Astrocyte (in vitro differentiated cells and primary cell): ENCODE measurements at places on chromosomes 6 and 20. TPM values are rescaled to one million over a fixed set of nuclear protein-coding genes. Genes with fewer than 3 reads are reported as not detected.

- no peaks in the 10 kb centered on the region for H3K27me3 ChIP-seq
- no peak overlapping the region for H3K27ac ChIP-seq
- peaks cover 11% of the 10 kb centered on the region for H3K4me1 ChIP-seq
- peak; percentile 14 for DNase-seq
- no peaks in the 10 kb centered on the region for H3K36me3 ChIP-seq
Observed at GRCh38 chr6:100664274-100665040, 199.7 kb upstream of the SIM1 start.

GRCh38 chr20:42041000-42041565, 422.9 kb upstream of the CHD6 start:
- H3K4me1 ChIP-seq: no peaks in the 10 kb centered on the region
- H3K27me3 ChIP-seq: no peaks in the 10 kb centered on the region
- H3K36me3 ChIP-seq: no peaks in the 10 kb centered on the region
- no peak for DNase-seq
- no peak overlapping the region for H3K4me3 ChIP-seq

- H3K27ac ChIP-seq: no peak overlapping the region
- no peaks in the 10 kb centered on the region for H3K36me3 ChIP-seq
- no peak for DNase-seq
- peaks cover 8% of the 10 kb centered on the region for H3K4me1 ChIP-seq
Observed at GRCh38 chr6:154994836-154995253, 270 bp upstream of the TIAM2 start.

GRCh38 chr20:4946986-4947385, 54.3 kb downstream of the SLC23A2 start:
- H3K27me3 ChIP-seq: no peaks in the 10 kb centered on the region
- peaks cover 7% of the 10 kb centered on the region for H3K4me1 ChIP-seq
- H3K4me3 ChIP-seq: no peak overlapping the region
- no peak overlapping the region for H3K27ac ChIP-seq
- no peaks in the 10 kb centered on the region for H3K36me3 ChIP-seq

DNA sequence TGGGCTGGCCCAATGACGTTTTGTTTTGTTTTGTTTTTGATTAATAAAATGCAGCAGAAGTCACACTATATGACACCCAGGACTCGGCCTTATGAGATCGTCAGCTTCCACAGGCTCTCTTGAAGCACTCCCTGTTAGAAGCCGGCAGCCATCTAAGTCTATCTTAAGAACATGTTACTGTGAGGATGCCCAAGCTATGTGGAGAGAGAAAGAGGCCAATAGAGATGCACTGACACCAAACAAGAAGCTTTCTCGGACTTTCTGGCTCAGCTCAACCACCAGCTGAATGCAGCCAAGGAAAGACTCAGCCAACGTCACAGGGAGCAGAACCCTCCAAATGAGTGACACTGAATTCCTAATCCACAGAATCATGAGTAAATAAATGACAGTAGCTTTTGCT, 14.0 kb downstream of the SGK1 start:
- H3K36me3 ChIP-seq: no peaks in the 10 kb centered on the region
- H3K4me1 ChIP-seq: peaks cover 11% of the 10 kb centered on the region
- no peak overlapping the region for H3K4me3 ChIP-seq
- H3K27ac ChIP-seq: no peak overlapping the region
- no peak for DNase-seq

DNA sequence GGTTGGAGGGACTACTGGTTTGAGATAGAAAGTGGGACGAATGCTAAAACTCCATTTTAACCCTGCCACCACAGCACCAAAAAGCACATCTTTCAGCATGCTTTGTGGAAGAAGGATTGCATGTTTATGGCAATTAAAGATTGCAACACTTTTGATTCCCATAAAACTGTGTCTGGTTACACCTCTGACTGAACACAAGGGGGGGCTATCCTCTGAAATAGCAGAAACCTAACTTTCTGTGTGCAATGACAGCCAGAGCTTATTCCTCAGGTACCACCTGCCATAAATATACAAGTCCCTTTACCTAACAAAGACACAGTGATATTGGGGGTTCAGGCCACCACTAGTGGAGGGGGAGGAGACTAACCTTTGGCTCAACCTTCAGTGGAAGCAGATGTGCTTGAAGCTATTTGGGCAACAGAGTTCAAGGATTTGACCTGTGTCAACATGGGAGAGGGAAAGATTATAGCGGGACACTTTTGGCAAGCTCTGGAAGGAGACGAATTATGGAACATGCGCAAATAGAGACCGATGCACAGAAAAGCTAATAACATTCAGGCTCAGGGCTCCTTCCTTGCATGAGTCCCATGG, 9.6 kb upstream of the PLG start:
- H3K27me3 ChIP-seq: no peaks in the 10 kb centered on the region
- H3K36me3 ChIP-seq: no peaks in the 10 kb centered on the region
- no peaks in the 10 kb centered on the region for H3K4me1 ChIP-seq
- no peak for DNase-seq
- no peak overlapping the region for H3K27ac ChIP-seq

DNA sequence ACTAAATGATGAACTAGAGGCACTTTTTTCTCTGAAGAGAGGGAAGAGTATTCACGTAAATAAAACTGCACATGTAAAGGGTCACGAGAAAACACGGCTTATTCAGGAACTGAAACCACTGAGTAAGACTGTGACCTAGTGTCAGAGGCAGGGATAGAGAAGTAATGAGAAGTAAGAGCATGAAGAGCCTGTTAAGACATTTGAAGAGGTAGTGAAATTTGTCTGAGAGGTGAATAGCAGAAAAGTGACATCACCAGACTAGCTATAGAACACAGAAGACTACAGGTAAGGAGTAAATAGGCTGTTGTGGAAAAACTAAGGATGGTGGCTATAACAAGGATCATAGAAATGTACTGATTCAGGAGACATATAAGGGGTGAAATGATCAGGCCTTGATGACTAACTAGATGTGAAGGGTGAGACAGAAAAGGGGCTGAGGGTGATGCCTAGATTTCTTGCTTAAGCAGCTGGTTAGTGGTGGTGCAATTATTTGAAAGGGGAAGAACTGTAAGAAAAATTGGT, 76.8 kb downstream of the REV3L start:
- H3K27ac ChIP-seq: no peak overlapping the region
- no peak for DNase-seq
- H3K4me1 ChIP-seq: no peaks in the 10 kb centered on the region
- H3K36me3 ChIP-seq: peaks cover 23% of the 10 kb centered on the region

DNA sequence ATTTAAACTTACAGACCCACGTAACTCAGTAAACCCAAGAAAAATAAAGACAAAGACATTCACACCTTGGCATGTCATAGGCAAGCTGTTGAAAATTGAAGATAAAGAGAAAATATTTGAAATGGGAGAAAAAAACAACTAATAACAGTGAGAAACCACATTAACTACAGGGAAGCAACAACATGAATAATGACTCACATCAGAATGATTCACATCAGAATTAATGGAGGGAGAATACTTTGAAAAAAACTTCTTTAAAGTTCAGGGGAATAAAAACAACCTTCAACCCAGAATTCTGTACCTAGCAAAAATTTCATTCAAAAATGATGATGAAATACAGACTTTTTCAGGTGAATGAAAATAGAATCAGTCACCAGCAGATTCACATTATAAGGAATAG, 32.9 kb upstream of the SLC22A3 start:
- DNase-seq: no peak
- no peaks in the 10 kb centered on the region for H3K4me1 ChIP-seq
- no peaks in the 10 kb centered on the region for H3K36me3 ChIP-seq
- H3K4me3 ChIP-seq: no peak overlapping the region
- H3K27ac ChIP-seq: no peak overlapping the region

- H3K27me3 ChIP-seq: no peaks in the 10 kb centered on the region
- no peaks in the 10 kb centered on the region for H3K36me3 ChIP-seq
- no peak overlapping the region for H3K4me3 ChIP-seq
- peak; percentile 63 for DNase-seq
- H3K4me1 ChIP-seq: peaks cover 8% of the 10 kb centered on the region
Observed at GRCh38 chr6:135299256-135299655, 118.1 kb downstream of the MYB start.

DNA sequence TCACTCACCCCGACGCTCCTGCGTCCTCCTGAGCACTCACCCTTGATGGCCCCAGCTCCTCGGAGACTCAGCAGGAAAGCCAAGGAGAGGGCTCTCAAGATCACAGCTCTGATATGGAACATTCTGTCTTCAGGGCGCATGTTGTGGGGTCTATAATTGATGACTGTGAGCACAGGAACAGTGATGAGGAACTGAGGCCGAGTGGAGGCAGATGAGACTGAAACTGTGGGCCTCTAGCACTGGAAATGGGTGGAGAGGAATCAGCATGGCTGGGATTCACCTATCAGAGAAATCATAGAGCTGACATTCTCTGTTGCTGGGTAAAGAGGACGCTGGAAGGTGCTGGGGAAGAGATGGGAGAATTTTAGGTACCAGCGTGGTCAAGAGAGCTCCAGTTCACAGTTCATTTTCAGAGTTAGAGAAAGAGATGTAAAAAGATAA, at the start of gene HLA-DPA1:
Gene HLA-DPA1, minus strand, starts transcription at position 219 of the 441 bp plus-strand sequence.
- H3K36me3 ChIP-seq: no peaks in the 10 kb centered on the region
- no peak within 1 kb of the TSS for H3K4me3 ChIP-seq
- no peaks in the 10 kb centered on the region for H3K4me1 ChIP-seq
- DNase-seq: no peak
- H3K27me3 ChIP-seq: no peaks in the 10 kb centered on the region
- H3K27ac ChIP-seq: no peak within 1 kb of the TSS

DNA sequence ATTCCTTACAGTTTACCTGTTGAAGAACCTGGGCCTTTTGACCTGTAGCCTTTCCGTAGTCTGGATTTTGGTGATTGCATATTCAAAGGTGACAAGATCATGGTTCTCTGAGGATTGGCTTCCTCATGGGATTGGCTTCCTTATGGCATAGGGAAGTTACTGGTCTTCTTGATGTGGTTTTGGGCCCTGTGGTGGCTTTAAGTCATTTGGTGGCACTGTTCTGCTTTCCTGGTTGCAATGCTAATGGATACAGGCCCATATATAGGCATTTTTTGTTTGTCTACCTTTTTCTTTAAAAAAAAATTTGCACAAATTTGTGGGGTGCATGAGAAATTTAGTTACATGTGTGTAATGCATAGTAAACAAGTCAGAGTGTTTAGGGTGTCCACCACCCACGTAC, 185.7 kb downstream of the CDKAL1 start:
- H3K4me3 ChIP-seq: no peak overlapping the region
- no peaks in the 10 kb centered on the region for H3K27me3 ChIP-seq
- no peaks in the 10 kb centered on the region for H3K4me1 ChIP-seq

DNA sequence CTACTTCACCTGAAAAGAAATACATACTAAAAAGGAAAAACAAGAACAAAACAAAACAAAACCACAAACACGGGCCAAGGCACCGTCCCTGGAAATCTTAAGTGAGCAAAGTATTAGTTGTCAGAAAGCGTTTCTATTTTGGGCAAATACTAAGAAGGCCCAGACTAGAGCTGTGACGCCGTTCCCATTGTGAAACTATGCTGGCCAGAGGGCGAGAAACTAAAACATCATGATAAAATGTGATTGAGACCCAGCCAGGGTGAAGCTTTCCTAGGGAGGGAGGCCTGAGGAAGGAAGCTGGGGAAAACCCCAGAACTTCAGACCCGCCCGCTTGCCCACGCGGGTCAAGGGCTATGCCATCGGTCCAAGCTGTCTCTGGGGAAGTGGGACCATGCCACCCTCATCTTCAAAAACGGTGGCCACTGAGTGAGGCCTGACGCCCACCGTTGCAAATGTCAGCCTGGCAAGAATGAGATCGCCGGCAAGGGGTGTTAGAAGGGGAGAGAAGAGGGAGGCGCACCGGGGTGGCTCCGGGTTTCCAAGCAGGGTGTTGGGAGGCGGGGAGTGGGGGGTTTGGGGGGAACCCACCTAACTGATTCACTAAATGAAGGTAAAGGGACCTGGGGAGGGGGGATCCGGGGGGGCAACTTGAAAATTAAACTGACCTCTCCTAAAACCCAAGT, 1950.9 kb upstream of the DEFB115 start:
- H3K27me3 ChIP-seq: no peaks in the 10 kb centered on the region
- H3K27ac ChIP-seq: no peak overlapping the region
- no peak for DNase-seq
- H3K4me3 ChIP-seq: no peak overlapping the region
- H3K4me1 ChIP-seq: no peaks in the 10 kb centered on the region

GRCh38 chr6:32178547-32179440, 589 bp downstream of the RNF5 start:
- peaks cover 33% of the 10 kb centered on the region for H3K4me1 ChIP-seq
- H3K27ac ChIP-seq: peak overlapping the region; percentile 91
- H3K27me3 ChIP-seq: no peaks in the 10 kb centered on the region
- DNase-seq: no peak
- peak overlapping the region; percentile 79 for H3K4me3 ChIP-seq
- peaks cover 9% of the 10 kb centered on the region for H3K36me3 ChIP-seq

DNA sequence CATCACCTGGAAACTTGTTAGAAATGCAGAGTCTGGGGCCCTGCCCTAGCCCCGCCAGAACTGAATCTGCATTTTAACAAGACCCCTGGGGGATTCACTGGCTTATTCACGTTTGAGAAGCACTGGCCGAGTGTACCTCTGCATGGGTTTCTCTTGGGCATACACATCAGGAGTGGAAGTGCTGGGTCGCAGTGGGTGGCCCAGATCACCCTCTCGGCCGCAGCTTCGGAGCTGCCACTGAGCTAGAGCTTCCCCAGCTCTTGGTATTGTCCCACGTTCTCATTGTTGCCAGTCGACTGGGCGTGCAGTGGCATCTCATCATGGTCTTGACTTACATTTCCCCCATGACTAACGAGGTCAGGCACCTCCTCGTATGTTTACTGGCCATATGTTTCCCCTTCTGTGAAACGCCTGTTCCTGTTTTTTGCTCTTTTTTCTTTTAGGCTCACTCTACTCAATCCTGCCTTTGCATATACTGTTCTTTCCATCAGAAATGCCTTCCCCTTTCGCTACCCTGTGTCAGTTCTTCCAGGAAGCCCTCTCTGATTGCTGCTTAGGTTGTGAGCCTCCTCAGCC, 3.0 kb upstream of the DLGAP4 start:
- no peak overlapping the region for H3K27ac ChIP-seq
- DNase-seq: no peak
- H3K36me3 ChIP-seq: no peaks in the 10 kb centered on the region
- H3K4me1 ChIP-seq: no peaks in the 10 kb centered on the region
- no peak overlapping the region for H3K4me3 ChIP-seq

Gene SRPK1
- 52.2 and 58.6 TPM in 2 replicates for total RNA-seq

Gene TCP11
- total RNA-seq: not detected in 2 replicates

Gene RAET1G
- total RNA-seq: not detected in 2 replicates

Gene ZNF334
- total RNA-seq: 8.5 and 9.3 TPM in 2 replicates

Gene SEL1L2
- not detected in 2 replicates for total RNA-seq

Gene LKAAEAR1
- total RNA-seq: 0.34 TPM in 1 of 2 replicates, not detected in the other

Gene SYNGAP1
- 34.5 and 36.1 TPM in 2 replicates for total RNA-seq

Gene EZR
- total RNA-seq: 171 and 254 TPM in 2 replicates

Gene SLC35D3
- not detected in 2 replicates for total RNA-seq

Gene BTN1A1
- total RNA-seq: not detected in 2 replicates

Gene TTLL9
- total RNA-seq: 0.34 and 0.41 TPM in 2 replicates
